ENCODE measurements at places on chromosomes 3 and 15.

GRCh38 chr3:63441262-63441661, 163.2 kb downstream of the SYNPR start:
- no peak for DNase-seq

DNA sequence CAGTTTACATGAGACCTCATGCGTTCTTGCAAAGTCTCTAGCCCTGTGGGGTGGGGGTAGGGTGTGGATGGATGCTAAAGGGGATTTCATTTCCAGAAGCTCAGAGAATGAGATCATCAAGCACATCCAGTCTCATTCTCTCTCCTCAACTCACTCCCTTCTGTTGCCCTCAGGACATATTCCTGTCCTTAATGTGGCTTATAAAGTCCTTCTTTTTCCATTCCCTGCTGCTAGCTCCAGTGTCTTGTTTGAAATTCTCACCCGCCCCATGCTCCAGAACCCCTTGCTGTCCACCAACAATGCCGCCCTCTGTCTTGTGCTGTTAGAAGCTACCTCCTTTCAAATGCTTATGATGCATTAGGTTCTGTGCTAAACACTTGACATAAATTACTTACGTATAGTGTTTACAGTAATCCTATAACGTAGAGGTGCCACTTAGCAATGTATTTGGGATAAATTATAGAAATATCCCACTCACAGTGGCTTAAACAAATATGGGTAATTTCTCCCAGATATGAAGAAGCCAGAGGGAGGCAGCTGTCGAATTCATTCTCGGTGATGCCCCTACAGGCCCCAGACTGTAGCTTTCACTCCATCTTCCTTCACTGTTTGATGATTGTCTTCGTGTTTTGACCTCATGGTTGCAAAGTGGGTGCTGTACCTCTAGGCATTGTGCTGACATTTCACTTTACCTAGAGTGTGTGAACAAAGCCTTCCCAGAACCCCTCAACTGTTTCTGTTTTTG, 273.1 kb upstream of the TBL1XR1 start:
- DNase-seq: no peak

DNA sequence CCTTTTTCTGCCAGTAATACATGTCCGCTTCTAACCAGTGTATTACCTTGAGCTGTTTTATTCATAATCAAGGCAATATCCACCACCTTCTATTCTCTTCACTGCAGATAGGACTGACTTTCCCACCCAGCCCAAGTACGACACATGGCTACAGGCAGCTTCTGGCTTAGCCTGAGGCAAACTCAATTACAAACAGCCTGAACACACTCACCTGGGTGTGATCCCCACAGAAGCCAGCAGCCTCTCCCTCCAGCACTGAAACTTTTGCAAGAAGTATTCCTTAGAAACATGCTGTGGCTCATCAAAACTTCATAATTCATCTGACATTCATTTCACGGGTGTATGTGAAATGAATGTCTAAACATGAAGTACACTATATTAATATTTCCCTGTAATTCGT, 13.5 kb upstream of the KCNMB3 start:
- no peak for DNase-seq

GRCh38 chr3:152054315-152054714, 180.9 kb downstream of the SUCNR1 start:
- no peak for DNase-seq

GRCh38 chr15:76070192-76070591, 10.4 kb downstream of the TMEM266 start:
- DNase-seq: no peak

DNA sequence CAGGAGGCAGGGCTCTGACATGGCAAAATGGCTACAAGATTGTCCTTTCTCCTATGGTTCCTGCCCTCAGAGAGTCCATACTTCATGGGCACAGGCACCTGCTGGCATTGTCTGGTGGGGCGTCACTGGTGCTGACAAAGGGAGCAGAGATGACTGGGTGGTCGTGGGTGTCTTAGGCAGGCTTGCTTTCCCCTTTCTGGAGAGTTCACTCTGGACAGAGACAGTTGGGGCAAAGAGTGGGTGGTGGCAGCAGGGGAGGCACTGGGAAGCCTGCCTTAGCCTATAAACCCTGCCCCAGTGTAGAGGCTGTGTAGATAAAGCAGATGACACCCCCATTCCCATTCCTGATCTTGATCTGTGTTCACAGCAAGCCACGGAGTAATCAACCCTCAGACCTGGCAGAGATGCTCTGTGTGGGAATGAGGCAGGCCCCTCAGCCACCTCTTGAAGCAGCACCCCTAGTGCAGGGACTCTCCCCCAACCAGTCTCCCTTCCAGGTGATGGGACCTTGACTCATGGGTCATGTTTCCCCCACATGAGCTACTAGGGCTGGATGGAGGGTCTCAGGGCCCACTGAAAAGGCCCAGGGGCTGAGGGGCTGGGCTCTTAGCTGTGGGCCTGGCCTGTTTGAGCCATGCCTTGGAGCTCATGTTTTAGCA, 20.7 kb upstream of the DOCK3 start:
- no peak for DNase-seq

Data from fibroblast of mammary gland (primary cell).